ENCODE measurements at places on chromosomes 4 and X.
A peak's percentile ranks its signal among the peaks of the same experiment; 100 is the strongest.

DNA sequence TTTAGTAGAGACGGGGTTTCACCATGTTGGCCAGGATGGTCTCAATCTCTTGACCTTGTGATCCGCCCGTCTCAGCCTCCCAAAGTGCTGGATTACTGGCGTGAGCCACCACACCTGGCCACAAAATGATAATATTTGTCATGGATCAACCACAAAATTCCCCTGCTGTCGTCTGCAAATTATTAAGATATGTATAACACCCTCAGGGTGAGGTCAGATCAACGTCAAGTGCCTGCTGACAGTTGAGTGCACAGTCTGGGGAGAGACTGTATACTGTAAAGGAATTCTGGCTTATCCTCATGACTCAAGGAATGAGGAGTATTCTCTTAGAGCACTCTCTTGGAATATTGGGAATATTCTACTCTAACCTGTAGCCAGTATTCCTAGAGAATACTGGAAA, 11.2 kb downstream of the EPGN start:
- no peak for DNase-seq

DNA sequence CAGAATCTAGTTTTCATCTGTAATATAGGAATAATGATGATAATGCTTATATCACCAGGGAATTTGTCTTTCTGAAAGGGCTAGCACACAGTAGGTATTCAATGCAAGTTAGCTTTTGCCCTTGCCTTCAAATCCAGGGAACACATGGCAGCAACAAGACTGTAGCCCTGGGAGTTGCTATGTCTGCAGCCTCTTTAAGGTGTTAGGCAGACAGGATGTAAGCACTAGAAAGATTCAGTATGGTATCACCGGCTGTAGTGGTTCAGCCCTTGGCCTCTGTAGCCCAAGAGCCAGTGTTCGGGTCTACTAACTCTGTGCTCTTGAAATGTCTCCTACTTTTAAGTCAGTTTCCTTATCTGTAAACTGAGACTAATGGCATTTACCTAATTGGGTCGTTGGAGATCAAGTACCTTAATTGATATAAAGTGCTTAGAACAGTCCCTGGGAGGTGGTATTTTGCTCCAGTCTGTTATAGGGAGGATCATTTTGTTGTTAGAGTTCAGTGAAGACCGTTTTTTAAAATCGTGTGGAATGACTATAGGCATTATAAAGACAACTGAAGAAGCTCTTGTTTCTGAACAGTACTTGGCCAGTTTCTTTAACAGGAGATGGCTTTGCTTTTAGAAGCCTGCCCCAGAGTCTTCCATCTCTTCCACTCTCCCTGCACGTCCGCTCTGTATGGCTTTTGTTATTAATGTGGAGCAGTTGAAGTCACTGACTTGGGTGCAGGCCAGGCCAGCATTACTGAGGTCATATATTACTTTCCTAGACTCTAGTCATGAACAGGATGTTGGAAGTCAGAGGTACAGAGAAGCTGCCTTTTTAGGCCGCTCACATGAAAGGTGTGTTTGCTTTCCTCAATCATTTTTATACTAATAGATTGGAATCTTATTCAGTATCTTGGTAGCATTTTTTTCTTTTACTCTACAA, 44.8 kb downstream of the GAB1 start:
- no peak for DNase-seq

DNA sequence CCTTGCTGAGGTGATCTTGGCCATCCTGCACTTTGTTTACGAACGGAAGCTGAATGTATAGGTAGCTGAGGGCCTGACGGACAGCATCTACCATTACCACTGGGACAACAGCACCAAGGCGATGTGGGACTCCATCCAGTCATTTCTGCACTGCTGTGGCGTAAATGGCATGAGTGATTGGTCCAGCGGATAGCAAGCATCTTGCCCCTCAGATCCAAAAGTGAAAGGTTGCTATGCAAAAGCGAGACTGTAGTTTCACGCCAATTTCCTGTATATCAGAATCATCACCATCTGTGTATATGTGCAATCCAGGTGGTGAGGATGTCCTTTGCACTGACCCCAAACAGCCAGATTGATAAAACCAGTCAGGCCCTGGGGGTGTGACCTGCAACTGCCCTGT, 4.2 kb upstream of the PYURF start:
- DNase-seq: no peak

- DNase-seq: peak; percentile 64
Observed at GRCh38 chrX:40175511-40176350, 78.0 kb upstream of the BCOR start.

- DNase-seq: no peak
Observed at GRCh38 chr4:166014411-166014810, 141.4 kb downstream of the TLL1 start.

DNA sequence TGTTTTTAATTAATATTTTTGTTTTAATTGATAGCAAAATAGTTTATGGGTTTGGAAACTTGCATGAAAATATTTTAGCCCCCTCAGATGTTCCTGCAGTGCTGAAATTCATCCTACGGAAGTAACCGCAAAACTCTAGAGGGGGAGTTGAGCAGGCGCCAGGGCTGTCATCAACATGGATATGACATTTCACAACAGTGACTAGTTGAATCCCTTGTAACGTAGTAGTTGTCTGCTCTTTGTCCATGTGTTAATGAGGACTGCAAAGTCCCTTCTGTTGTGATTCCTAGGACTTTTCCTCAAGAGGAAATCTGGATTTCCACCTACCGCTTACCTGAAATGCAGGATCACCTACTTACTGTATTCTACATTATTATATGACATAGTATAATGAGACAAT, 40.4 kb downstream of the MAP7D3 start:
- DNase-seq: no peak

DNA sequence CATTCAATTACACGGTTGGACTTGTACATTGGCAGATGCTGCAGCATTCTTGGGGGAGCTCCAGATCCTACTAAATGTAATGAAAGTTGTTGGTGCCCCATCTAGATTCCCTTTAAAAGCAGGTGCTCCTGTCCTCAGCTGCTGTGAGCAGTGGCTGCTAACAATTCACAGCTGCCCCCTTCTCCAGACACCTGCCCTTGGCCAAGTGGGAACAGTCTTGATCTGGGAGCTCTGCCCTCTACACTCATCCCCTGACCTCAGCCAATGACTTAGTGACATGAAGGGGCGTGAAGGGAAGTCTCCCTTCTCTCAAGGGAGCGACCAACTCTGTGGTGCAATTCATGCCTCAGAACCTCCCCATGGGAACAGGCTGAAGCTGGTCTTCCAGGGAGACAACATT, 125.7 kb downstream of the EIF4E start:
- DNase-seq: no peak

All from activated T-helper 1 cell treated with Interleukin-2 at 50 U/mL for 16 hours (primary cell).